ENCODE measurements at places on chromosomes 7 and 10. TPM values are rescaled to one million over a fixed set of nuclear protein-coding genes. Genes with fewer than 3 reads are reported as not detected.

DNA sequence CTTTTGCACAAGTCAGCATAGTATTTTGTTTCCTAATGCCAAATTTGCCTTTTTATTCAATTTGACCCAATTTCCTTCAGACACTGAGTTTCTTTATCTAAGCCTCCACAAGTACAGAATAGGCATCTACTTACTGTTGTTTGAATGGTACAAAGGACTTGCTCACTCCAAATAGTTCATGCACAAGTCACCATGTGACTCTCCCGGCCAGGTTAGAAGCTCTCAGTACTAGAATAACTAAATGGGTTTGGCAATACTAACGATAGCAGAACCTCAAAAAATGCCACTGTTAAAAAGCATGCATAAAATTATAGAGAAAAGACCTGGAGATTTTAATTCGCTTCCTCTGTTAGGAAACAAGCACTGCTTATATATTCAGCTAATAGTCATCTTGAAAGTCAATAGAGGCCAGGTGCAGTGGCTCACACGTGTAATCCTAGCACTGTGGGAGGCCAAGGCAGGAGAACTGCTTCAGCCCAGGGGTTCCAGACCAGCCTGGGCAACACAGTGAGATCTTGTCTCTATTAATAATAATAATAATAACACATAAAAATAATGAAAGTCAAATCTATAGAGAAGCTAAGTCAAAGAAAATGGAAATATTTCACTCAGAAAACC lies 335.8 kb upstream of the MBL2 start:
- DNase-seq = no peak

- DNase-seq = no peak
These were observed 265.5 kb downstream of the KCNMA1 start for GRCh38 chr10:77371848-77372799.

DNA sequence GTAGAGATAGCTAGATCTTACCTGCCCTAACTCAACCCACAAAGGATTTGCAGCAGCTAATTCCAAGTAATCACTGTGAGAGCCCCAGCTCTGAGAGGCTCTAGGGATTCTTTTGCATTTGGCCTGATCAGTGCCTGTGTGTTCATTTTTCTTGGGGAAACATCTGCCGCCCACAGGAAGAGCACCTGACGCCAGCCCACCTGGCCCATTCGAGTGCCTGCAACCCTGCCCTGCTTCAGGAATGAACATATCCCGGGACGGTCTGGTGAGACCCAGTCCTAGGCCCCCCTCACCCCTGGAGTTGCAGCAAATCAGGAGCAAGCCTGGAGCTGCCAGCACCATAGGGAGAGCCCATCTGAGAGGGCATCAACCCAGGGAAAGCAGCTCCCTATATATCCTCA lies 38.8 kb downstream of the GSDME start:
- no peak for DNase-seq

DNA sequence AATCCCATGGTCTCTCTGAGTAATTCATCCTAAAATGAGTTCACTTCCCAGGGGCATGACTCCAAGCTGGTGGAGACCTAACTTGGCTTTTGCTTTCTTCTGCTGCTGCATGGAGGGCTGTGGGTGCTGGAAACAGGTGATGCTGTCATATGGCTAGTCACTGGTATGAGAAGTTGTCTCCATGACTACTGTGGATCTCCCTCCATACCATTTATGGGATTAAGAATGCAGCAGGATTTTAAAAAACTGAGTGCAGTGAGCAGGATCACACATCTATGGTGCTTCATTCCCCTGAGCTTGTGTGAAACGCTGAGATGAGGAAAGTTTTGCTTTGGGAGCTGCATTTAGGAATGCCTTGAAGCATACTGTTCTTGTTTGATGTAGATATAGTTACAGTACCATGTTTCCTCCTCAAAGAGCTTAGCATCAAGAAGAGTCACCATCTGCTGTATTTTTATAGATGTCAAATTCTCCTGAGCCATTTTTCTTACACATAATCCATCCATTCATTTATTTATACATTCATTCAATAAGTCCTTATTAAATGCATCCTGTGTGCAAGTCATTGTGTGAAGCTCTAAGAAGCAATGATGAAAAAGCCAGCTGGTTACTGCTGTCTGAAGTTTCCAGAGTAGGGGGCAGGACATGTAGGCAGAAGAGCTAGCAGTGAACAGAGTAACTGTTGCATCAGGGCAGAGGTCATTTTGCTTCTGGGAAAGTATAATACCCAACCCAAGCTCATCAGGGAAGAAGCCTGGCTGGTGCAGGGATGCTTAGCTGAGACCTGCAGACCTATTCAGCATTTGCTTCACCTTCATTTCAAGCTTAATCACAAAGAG lies 534.8 kb downstream of the AUTS2 start:
- DNase-seq = no peak

DNA sequence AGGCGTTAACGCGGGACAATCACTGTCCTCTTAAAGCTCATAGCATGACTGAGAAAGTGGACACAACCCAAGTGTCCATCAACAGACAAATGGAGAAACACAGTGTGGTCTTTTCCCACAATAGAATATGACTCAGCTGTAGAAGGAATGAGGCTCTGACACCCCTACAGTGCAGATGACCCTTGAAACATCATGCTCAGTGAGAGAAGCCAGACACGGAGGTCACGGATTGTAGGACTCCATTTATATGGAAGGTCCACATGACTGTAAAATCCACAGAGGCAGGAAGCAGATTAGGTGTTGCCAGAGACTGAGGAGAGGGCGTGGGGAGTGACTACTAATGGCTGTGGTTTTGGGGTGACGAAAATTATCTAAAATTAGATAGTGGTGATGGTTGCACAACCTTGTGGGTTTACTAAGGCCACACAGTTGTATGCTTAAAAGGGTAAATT lies 6.1 kb upstream of the NCAPG2 start:
- DNase-seq = no peak

Gene C10orf67
- 2.4 TPM for polyA plus RNA-seq

Gene GCK
- polyA plus RNA-seq = 2.8 TPM

Gene WASL
- 93.9 TPM for polyA plus RNA-seq

Gene HOXA9
- 122 TPM for polyA plus RNA-seq

Gene NKX1-2
- polyA plus RNA-seq = not detected

Gene CLDN4
- 87.6 TPM for polyA plus RNA-seq
